ENCODE measurements at places on chromosomes 5 and 9.

GRCh38 chr9:21320465-21320864 lies 14.7 kb downstream of the KLHL9 start:
- no peak for DNase-seq

- DNase-seq = peak; percentile 43
Observed at GRCh38 chr9:88835038-88835466, 156.2 kb upstream of the S1PR3 start.

GRCh38 chr9:134852906-134853654 lies 27.5 kb upstream of the FCN2 start:
- DNase-seq = no peak

GRCh38 chr5:154112255-154112654 lies 73.5 kb downstream of the MFAP3 start:
- no peak for DNase-seq

DNA sequence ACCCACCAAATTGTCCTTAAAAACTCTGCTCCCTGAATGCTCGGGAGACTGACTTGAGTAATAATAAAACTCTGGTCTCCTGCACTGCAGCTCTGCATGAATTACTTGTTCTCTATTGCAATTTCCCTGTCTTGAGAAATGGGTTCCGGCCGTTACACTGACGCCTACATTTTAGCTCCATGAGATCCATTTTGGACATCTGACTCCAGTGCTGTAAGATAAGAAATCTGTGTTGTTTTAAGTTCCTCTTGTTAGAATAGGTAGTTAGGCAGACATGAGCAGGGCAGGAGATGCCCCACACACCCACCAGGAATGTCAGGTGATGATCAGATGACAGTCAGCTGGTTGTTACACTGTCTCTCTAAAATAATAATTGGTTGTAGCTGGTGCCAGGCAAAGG lies 125.8 kb upstream of the SHB start:
- no peak for DNase-seq

- no peak for DNase-seq
Observed at GRCh38 chr5:160390787-160391696, 8.8 kb downstream of the FAM200C start.

DNA sequence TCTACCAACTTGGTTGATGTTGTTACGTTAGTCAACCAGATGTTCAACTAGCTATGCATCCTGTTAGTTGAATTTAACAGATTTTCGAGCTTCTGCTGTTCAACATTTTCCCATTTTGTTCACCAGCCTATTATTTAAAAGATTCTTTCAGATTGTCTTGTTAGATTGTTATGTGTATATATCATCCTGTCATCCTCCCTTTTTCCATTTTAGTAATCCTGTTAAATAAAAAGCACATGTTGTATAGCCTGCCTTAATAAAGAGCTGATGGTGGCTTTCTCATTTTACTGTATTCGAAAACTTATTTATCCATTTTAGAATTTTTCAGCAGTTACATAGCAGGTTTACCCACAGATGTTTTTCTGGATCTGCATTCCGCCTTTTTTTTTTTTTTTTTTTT lies 4.3 kb downstream of the TMEFF1 start:
- DNase-seq = no peak

GRCh38 chr5:28156981-28157380 lies 1118.6 kb upstream of the CDH9 start:
- no peak for DNase-seq

DNA sequence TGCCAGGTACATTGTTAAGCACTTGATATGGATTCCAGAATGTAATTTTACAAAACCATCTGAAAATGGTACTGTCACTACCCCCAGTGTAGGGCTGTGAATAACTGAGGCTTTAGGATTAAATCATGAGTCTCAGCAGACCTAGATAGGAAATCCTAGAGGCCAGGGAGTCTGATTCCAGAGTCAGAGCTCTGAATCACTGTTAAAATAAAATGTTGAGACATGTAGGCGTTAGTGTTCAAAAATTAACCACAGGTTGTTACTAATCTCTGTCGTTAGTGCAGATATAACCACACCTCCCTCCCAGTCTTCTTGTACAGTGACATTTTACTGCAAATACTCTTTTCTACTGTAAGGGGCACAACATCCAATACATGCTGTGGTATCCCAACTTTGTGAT lies 1828.8 kb downstream of the MAT2B start:
- no peak for DNase-seq

DNA sequence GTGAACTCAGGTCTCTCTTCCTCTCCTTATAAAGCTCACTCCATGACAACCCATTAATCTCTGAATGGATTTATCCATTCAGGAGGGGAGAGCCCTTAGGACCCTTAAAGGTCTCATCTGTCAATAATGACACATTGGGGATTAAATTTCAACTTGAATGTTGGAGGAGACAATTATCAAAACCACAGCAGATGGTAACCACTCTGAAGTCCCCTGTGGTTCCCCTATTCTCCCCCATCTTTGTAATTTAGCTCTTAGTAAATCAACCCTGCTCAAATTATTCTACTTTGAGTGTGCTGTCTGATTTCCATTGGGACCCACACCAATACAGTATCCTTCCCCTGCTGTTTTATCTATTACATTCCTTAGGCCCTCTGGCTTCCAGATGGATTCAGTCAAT lies 72.0 kb upstream of the RAI14 start:
- no peak for DNase-seq

DNA sequence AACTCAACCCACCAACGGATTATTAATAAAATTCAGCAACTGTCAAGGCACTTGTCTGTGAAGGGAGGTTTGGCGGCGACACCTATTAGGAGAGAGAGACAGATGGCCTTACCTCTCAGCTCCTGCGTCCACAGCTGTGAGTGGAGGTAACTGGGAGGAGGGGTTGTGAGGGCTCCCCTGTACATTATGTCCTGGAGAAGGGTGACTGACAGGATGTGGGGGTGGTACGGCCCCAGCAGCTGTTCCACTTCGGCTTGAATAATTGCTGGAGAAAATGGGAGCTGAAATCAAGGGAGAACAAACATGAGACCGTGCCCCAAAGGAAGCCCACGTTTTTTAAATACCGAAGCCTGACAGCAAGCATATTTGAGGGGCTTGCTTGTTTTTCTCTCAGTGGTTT lies 353.5 kb upstream of the RFX3 start:
- DNase-seq = no peak

- DNase-seq = no peak
Observed at GRCh38 chr9:91814201-91814600, 135.8 kb downstream of the ROR2 start.

DNA sequence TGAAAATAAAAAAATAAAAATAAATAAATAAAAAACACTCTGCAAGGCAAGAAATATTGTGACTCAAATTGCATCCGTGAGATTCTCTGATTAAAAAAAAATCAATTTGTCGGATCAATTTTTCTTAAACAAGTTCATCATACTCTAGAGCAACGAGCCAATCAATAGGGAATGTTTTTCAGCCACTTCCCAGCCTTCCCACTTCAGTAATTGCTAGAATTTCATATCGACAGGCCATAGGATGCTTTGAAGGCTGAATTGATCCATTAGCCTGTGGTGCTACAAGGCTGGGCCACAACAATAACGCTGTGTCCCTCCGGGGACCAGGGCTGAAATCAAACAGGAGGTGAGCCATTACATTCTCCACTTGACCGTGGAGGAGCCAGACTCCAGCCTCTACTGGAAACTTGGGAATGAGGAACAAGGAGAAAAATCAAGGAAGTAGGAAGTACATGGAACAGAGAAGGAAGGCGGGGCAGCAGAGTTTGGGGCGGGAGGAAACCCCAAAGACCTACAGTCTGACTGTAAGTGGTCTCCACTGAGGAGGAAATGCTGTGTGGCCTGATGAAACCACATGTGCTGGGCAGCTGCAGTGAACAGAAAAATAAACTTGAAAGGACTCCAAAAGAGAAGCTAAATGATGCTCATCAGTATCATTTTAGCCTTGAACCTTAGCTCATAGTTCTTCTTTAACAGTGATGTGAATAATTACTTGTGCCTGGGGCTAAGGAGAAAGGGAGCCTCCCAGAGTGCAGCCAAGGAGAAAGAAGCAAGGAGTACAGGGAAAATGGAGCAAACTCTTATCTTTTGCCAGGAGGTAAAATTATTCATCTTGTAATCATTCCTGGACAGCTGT lies 308.6 kb downstream of the TLE1 start:
- DNase-seq = no peak

DNA sequence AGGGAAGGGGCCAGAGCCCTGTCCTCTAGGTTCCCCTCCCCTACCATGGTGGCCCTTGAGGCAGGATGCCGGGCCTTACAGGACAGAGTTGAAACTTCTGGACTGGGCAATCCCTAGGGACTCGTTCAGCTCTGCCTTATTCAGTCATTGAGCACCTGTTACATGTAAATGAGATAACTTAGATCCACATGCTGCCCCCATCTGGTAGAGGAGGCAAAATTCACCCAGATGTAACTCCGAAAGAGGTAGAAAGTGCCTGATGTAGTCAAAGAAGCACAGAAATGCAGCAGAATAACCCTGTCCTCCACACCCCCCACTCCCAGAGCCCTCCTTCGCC lies 1.5 kb downstream of the GGTA1 start:
- peak; percentile 20 for DNase-seq

DNA sequence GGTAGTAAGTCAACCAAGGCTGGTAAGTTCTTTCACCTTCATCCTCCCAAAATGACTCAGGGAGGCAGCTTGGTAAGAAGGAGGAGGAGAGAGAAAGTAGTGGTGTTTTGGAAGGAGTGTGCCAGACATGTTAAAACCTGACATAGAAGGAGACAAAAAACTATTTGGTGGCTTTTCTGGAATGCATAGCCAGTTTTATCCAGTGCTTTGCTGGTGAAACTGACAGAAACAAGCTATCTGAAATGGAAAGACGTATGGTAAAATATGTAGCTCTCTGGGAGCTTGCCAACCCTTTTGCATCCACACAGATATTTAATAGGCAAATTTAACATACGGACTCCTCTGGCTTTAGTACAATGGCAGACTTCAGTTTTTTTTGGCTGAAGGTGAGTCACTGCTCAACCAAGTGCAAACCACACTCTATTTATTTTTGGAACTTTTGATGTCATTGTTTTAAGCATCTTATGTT lies 45.4 kb downstream of the RAB14 start:
- DNase-seq = no peak

DNA sequence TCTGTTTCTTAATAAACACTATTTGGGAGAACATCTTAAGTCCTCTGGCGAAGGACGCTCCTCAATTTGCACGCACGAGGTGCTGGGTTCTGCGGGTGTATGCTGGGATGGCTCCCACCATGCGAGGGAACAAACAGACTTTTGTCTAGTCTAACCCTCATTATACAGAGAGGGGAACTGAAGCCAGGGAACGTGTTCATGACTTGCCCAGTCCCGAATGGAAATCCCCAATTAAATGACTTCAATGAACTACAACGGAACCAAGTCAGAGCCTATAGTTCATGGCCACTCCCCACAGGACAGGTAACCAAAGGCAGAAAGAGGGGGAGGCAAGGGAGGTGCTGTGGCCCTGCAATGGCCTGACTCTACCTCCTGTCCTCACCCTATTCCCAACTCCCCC lies 9.3 kb downstream of the TLE1 start:
- DNase-seq = no peak

GRCh38 chr9:89314955-89315354 lies 3.3 kb upstream of the SECISBP2 start:
- DNase-seq = no peak

DNA sequence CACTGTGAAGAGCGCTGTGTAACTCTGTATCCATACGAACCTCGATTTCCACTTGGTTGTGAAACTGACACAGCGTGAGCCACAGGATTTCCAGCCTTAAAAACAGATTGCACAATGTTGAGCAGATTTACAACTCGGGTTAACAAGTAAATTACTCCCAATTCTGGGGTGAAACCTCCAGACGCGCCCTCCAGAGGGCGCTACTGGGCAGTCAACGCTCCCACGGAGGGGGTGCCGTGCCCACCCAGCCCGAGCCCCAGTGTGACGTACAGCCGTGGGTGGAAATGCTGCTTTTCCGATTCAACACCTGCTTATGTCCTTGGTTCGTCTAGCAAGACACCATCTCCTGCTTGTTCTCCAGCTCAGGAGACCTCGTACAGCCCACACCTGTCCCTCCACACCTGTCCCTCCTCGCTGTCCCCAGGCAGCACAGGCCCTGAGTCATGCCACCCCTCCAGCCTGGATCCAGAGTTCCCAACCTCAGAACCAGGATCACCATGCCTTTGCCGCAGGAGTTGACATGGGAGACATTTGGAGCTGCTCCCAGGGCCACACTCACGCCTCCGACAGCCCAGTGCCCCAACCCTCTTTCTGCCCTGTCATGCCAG lies 34.4 kb upstream of the SLC6A3 start:
- no peak for DNase-seq

DNA sequence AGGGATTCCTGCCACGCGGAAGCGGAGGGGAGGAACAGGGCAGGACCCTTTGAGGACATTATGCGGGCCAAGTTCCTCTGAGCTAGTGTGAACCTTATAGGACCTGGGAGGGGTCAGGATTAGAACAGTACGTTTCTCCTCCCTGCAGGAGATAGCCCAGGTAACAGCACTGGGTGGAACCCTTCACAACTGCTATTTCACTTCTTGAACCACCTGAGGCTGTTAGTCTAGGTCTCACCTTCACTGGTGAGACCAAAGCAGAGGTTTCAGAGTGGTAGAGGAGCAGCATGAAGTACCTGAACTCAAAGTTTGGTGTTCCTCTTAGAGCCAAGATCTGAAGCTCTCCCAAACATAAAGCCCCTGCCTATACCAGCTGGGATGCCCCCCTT lies 832 bp downstream of the EIF4EBP3 start:
- no peak for DNase-seq

DNA sequence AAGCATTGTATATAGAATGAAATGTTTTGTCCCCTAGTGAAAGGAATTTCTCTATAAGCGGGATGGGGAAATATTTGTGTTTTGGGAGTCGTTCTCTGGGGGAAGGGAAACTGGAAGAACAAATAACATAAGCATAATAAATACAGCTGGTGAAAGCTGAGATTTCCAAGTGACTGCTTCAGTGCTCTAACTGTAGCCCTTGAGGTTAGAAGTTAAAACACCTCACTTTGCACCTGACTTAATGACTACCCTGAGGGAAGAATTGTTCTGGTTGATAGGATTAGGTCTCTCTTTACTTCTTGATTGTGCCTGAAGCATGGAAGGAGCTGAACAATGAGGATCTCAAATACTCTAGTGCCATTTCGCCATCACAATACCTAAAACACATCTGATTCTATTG lies 307.4 kb downstream of the MAN2A1 start:
- DNase-seq = no peak
